Left ventricle myocardium inferior (tissue), 1 donor: ENCODE measurements at places on chromosomes 7 and 10.

GRCh38 chr10:15228426-15228825 is 59.9 kb upstream of the NMT2 start:
- no peak for DNase-seq

GRCh38 chr10:1159131-1160061 is 103.2 kb downstream of the WDR37 start:
- no peak for DNase-seq

DNA sequence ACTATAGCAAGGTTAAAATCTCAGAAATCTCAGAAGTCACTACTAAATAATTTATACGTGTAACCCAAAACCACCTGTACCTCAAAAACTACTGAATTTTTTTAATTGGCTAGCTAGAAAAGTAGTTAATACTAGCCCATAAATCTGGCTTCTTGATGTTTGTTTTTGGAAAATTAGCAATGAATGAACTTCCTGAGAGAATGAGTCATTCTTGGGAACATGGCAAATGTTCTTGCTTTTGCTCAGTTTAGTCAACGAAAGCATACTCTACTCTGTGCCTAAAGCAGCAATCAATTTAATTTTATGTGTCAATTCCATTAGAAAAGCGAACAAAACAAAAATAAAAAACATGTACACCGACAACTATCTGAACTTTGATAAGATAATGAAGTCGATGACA is 69.2 kb downstream of the SEMA3E start:
- DNase-seq = no peak

DNA sequence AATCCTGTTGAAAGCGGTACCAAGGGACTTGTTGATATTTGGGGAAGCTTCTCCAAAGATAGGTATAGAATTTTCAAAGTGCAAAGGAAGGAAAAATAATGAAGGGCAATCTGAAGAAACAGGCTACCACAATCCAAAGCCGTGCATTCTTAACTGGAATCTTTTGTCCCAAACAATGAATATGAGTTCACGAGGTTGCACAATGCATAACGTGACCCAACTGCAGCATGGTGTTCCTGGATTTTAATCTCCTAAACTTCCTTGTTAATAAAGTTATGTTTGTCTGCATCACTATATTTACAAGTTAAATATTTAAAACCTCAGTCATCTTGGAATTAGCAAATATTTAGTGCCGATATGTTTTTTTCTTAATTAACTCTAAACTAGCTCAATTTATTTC is 203.7 kb downstream of the WDR11 start:
- no peak for DNase-seq

DNA sequence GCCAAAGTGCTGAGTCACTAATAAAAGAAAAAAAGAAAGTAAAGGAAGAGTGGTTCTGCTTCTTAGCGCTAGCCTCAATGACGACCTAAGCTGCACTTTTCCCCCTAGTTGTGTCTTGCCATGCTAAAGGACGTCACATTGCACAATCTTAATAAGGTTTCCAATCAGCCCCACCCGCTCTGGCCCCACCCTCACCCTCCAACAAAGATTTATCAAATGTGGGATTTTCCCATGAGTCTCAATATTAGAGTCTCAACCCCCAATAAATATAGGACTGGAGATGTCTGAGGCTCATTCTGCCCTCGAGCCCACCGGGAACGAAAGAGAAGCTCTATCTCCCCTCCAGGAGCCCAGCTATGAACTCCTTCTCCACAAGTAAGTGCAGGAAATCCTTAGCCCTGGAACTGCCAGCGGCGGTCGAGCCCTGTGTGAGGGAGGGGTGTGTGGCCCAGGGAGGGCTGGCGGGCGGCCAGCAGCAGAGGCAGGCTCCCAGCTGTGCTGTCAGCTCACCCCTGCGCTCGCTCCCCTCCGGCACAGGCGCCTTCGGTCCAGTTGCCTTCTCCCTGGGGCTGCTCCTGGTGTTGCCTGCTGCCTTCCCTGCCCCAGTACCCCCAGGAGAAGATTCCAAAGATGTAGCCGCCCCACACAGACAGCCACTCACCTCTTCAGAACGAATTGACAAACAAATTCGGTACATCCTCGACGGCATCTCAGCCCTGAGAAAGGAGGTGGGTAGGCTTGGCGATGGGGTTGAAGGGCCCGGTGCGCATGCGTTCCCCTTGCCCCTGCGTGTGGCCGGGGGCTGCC is at the start of gene IL6:
IL6 (plus strand) TSS at position 294 of the 807 bp plus-strand sequence; CDS start at position 357, 63 bp downstream.
- peak; percentile 84 for DNase-seq

- DNase-seq = no peak
Observed at GRCh38 chr7:40879941-40880543, 745.2 kb downstream of the SUGCT start.

DNA sequence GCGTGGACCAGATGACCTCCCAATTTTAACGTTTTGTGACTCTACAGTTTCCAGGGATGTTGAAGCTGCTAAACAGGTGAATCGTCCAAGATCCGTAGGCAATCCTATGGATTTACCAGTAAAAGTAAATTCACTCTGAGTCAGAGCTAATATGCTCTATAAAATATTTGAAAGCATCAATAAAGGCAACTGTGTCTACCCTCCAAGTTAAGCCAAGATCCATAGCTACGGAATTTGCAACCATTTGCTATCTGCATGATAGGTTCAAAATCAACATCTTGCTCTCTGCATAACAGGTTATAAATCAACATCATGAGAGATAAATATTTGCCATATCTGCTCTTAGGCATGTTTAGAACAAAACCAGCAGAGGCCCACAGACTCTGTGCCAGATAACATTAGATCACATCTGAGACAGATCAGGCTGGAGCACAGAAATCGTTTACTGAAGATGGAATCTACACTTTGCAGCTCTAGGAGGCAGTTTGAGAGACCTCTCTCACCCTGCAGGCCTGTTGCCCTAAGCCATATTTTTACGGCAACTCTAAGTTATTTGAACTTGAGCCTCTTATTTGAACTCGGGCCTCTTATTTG is 80.7 kb upstream of the PDCD4 start:
- DNase-seq = no peak

GRCh38 chr7:73717991-73718405 is 1.5 kb downstream of the STX1A start:
- DNase-seq = no peak

DNA sequence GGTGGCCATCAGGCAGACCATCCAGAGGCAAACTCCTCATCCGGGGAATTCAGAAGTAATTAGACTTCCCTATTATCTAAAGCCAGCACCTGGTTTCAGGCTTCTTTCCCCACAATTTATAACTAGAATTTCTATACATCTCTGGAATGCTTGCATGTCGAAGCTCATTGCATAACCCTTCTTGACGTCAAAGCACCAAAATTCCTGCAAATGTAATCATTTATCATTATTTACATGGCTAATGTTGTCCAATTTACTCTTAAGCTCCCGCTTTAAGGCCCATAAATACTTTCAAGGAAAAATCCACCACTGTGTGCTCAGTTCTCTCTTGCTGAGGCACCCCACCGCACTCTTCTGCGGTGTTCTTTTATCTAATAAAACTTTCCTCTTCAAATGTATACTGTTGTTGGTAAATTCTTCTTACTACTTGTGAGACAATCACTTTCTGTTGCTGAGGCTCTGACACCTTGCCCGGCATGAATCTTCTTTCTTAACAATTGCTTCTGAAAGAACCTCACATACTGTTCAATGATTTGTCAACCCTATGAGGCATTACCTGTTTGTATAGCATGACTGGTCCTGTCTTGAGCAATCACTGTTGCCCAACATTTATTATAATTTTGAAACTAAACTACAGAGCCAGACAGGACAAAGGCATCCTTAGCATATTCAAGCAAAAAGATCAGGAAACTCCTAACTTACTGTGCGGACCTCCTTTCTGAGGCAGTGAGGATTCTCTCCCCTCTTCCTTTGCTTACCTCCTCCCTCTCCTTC is 17.4 kb upstream of the GPR141 start:
- no peak for DNase-seq

DNA sequence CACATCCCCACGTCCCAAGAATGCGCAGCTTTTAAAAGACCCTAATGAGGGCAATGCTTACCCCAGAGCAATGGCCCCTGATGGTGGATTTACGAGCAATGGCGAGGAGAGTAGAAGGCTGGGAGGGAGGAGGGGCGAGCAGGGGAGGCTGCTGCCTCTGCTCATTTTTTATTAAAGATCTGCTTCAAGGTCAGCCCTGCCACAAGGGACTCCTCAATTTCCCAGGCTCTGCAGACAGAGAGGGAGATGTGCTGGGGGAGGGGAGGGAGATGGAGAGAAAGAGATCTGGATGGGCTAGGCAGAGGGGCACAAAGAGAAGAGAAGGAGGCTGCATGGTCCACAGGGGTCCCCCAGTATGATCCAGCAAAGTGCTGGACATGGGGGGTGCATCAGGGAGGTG is 7.8 kb upstream of the SRRM3 start:
- DNase-seq = no peak

- no peak for DNase-seq
Observed at GRCh38 chr7:31457551-31457950, 56.3 kb upstream of the ITPRID1 start.

- DNase-seq = no peak
Observed at GRCh38 chr7:132419542-132419941, 156.7 kb downstream of the PLXNA4 start.
